Left cardiac atrium (tissue), 4 donors: ENCODE measurements at places on chromosomes 4 and X.

GRCh38 chr4:124025000-124025399 lies 628.4 kb downstream of the SPRY1 start:
- no peak for DNase-seq

- no peak for DNase-seq
These were observed 22.7 kb upstream of the TBC1D14 start for GRCh38 chr4:6886886-6887285.

GRCh38 chrX:135651647-135652295 lies 61.7 kb upstream of the CT45A1 start:
- DNase-seq, result no peak

DNA sequence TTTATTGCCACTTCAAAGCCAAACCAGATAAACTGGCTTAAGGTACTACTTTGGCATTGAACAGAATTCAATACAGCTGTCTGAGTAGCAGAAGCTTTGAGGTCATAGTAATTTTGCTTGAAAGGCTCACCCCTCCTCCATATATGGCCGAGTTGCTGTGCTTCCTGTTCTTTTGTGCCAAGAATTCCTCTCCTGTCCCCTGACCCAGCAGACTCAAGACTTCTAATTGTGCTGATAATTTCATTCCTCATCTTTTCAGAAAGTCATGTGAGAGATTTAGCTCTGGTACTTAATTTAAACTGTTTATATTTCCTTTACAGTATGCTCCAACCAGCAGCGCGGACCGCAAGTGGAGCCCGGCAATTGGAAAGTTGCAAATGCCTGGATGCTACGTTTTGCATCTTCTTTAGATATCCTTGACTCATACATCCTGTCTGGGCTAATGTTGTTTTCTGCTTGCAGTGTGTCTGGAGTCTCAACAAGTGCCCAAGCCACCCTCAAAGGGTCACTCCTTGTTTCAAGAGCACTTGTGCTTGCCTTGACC lies 373.4 kb downstream of the PDGFC start:
- peak; percentile 15 for DNase-seq

GRCh38 chrX:131739823-131740222 lies 195.9 kb downstream of the OR13H1 start:
- DNase-seq, result no peak

GRCh38 chrX:1455948-1456280 lies 3.2 kb upstream of the ASMTL start:
- no peak for DNase-seq
